ENCODE measurements at places on chromosomes 4 and X.

- no peak for DNase-seq
Observed at GRCh38 chrX:48700951-48701653, 4.6 kb downstream of the SUV39H1 start.

GRCh38 chrX:140050906-140051305 lies 85.6 kb upstream of the CXorf66 start:
- no peak for DNase-seq

DNA sequence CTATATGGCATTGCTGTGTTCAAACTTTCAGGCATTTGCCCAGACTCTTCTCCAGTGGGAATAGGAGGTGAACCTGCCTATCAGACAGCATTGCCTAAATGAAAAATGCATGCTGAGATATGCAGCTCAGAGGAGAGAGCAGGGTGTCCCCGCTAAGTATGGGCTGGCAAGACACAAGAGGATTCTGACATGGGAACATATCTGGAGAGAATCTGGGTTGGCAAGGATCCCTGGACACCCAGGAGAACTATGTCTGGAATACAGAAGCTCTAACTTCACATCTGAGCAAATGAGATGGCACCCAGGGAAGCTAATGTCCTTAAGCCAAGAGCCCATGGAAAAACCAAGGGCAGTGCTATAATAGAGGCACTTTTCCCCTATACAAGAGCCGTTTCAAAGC lies 18.4 kb downstream of the PPARGC1A start:
- no peak for DNase-seq

DNA sequence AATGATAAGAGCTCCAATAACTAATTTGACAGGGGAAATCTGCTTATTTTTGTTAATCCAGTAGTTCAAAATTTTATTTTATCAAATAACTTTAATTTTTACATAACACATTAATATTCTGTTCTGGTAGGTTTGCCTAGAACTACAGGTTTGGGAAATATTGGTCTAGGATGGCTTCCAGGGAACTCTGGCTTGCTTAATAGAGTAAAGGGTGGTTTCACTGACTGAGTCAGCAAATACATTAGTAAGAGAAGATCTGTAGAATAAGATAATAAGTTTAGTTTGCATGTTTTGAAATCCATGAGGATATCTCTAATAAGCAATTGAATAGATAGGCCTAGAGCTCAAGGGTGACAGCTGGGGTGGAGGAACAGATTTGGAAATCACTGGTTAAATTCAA lies 500.7 kb downstream of the ZNF674 start:
- DNase-seq: no peak

DNA sequence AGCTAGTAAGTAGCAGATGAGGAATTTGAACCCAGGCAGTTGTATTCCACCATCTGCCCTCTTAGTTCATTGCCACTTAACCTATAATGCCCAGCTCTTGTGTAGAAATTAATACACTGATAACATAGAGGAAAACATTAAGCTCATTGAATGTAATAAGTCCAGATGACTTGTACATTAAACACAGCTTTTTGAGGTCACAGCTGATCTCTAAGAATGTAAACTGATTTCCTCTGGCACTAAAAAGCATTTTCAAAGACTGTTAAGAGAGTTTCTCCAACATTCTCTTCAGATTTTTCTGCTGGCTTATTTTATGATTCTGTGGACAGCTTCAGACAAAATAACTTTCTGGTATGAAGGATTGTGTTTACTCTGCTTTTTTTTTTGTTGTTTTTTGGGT lies 42.7 kb downstream of the HPRT1 start:
- no peak for DNase-seq

DNA sequence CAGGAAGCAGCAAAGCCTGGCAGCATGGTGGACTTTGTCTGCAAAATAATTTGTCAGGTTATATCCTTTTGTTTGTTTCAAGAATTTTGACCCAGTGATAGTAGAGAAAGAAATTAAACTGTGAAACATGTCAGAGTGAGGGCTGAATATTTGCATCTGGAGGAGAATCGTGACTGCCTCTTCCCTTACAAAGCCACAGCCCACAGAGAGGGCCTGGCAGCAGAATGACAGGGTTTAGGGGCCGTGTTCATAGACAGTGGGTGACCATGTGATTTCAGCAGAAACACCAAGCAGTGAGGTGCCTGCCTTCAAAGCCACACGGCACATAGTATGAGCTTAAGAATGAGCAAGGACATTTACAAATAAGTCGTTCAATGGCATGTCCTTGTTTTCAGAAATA lies 24.4 kb upstream of the PLAC8 start:
- DNase-seq: no peak

GRCh38 chr4:169199184-169199583 lies 71.6 kb downstream of the SH3RF1 start:
- no peak for DNase-seq

- peak; percentile 15 for DNase-seq
Observed at GRCh38 chrX:16212436-16212835, 45.2 kb downstream of the MAGEB17 start.

GRCh38 chr4:161393602-161394001 lies 770.2 kb downstream of the FSTL5 start:
- no peak for DNase-seq

DNA sequence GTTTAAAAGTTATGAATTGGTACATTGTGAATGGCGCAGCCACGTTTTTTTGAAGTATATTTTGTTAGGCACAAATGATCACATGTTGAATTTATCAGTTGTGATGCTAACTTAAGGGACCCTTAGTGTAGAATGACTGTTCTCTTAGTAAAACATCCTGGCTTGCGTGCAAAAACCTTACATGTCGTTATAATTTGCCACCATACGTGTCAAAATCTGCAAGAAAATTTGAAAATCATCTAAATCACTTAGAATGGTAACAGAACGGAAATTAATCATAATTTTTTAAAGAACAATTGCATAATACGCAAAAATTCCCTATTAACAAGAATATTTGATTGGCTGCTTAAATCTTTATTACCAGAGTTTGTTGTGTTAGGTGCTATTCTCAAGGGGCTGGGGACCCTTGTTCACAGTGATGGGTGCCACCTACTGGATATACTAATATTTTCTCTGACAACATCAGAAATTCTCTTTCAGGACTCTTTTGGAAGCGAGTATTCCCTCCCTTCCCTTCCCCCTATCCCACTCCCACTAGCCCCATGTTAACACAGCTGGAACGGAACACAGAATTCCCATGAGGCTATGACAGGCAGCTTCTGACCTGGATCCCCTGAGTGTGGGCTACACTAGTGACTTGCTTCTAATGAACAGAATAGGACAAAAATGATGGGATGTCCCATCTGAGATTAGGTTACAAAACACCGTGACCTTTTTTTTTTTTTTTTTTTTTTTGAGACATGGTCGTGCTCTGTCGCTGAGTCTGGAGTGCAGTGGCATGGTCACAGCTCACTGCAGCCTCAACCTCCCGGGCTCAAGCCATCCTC lies 71.8 kb downstream of the SUPT20HL2 start:
- DNase-seq: no peak

- DNase-seq: no peak
Observed at GRCh38 chrX:65196758-65197360, 220.6 kb upstream of the ZC4H2 start.

GRCh38 chr4:141275834-141276233 lies 55.1 kb downstream of the ZNF330 start:
- no peak for DNase-seq

DNA sequence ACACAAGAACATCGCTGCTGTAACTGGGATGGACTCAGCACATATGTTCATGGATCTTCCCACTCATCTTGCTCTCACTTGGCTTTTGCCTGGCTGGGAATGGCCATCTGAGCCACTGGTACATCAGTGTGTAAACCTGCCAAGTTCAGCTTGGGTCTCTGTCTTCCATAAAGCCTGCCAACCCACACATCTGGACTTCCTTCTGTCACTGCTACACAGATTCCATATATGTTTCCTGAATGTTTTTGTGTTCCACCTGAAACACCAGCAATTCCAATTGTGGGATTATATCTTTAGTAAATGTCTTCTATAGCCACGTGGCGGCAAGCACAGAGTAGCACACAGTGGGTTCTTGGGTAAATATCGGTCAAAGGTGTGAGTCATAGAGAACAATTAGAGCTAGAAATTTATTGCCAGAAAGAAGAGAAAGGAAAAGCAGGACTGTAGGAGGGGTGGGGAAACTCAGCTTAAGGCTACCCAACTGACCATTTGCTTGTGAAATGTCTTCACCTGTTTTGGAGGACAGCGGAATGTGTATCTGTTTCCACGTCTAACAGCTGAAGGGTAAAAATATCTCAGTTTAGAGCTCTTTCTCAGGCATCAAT lies 125.9 kb downstream of the MFAP3L start:
- no peak for DNase-seq

DNA sequence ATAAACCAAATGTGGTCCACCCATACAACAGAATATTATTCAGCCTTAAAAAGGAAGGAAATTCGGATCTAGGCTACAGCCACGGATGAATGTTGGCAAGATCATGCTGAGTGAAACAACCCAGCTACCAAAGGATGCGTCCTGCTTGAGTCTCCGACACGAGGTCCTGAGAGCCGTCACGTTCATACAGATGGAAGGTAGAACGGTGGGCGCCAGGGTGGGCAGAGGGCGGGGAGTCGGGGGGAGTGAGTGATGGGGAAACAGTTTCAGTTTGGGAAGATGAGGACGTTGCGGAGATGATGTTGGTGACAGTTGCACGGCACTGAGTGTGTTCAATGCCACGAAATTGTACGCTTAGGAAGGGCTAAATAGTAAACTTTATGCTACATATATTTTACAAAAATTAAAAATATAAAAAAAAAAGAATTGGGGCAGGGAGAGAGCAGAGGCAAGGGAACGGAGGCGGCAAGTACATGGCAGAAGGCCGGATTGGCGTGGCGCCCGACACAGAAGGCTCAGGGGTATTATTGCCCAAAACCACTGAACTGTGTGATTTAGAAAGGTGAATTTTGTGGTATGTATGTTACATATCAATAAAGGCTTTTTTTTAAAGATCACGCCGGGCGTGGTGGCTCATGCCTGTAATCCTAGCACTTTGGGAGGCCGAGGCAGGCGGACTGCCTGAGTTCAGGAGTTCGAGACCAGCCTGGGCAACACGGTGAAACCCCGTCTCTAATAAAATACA lies 14.8 kb upstream of the MXD4 start:
- DNase-seq: no peak

DNA sequence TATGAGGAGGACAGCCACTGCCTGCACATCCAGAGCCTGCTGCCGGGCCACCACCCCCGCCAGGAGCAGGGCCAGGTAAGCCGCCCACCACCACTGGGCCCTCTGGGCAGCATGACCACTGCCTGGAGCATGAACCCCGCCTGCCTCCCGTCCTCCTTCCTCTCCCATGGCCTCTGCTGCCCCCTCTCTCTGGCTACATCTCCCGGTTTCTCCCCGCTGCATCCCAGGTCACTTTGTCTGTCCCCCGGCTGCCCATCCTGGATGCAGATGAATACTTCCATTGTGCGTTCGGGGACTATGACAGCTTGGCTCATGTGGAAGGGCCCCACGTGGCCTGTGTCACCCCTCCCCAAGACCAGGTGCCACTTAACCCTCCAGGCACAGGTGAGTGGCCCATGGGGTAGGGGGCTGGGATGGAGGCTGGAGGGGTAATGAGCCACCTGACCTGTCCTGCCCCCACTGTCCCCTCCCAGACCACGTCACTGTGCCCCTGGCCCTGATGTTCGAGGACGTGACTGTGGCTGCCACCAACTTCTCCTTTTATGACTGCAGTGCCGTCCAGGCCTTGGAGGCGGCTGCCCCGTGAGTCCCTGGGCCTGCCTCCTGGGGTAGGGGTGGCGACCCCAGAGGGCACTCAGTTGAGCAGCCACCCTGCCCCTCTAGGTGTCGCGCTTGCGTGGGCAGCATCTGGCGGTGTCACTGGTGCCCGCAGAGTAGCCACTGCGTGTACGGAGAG lies 6.0 kb downstream of the PLXNB3 start:
- DNase-seq: peak; percentile 0

DNA sequence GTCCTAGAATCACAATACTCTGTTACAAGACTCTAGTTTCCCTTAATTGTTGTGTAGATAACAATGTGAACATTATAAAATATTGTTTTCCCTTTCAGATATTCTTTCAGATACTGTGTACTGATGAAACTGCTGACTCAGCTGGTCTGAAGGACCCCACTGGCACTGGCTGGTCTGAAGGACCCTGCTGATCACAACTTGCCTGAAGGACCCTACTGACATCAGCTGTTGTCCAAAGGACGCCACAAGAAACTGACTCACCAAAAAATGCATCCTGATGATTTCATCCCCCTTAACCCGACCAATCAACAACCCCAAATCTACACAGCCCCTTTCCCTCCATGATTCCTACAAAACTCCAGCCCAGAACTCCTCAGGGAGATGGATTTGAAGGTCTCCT lies 258.8 kb upstream of the GNPDA2 start:
- no peak for DNase-seq

- DNase-seq: no peak
Observed at GRCh38 chr4:165715989-165716388, 157.0 kb upstream of the TLL1 start.

- peak; percentile 36 for DNase-seq
Observed at GRCh38 chr4:8209181-8209874, 10.2 kb downstream of the SH3TC1 start.
